Stimulated activated CD4-positive, alpha-beta T cell treated with anti-CD3 and anti-CD28 coated beads, TNF-alpha, amount 100 ng/mL, for 4 hours (primary cell): ENCODE measurements at places on chromosomes 5 and 9.

GRCh38 chr5:91703128-91703527 lies 320.0 kb upstream of the ARRDC3 start:
- no peak for DNase-seq

DNA sequence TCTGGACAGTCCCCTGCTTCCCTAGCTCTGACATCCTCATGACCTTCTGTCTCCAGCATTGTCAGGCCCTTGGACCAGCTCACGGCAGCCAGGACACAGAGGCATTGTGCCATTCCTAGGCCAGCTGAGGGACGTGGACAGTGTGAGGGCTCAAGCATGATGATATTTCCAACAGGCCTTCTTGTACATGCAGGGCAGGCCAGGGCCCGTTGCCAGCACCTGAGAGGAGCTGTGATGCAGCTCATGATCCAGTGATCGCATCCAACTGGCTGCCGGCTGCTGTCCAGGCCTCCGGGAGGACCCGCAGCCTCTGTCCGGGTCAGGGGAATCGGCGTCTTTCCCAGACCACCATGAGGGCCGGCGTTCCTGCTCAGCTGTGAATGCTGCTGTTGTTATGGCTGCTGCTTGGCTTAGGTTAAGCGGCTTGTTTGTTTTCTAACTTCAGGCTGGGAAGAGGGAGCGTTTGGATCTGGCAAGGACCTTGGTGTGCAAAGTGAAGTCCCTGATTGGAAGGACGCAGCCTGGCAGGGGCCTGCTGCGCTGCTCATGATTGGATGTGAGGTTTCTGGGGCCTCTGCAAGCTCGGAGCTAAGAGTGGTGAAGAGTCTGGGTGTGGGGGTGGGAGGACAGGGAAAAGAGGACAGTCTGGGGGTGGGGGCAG lies 53.8 kb downstream of the PDZD2 start:
- no peak for DNase-seq

GRCh38 chr9:32508728-32509127 lies 17.3 kb downstream of the RIGI start:
- no peak for DNase-seq

GRCh38 chr9:120538339-120538738 lies 41.6 kb downstream of the CDK5RAP2 start:
- DNase-seq = no peak

GRCh38 chr5:146553446-146553845 lies 37.5 kb upstream of the GPR151 start:
- no peak for DNase-seq
